Activated CD4-positive, alpha-beta T cell treated with anti-CD3 and anti-CD28 coated beads for 48 hours (primary cell): ENCODE measurements at places on chromosomes 2 and 18.

GRCh38 chr18:47777626-47778025 lies 152.8 kb downstream of the SMAD2 start:
- DNase-seq: no peak

DNA sequence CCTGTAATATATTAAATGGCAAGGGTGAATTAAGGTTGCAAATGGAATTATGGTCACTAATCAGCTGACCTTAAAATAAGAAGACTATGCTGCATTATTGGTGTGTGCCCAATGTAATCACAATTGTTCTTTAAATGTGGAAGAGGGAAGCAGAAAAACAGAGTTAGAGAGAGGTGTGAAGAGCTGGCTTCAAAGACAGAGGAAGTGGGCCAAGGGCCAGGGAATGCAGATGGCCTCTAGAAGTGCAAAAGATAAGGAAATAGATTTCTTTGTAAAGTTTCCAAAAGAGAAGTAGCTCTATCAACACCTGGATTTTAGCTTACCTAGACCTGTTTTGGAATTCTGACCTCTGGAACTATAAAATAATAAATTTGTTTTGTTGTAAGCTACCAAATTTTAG lies 276.0 kb downstream of the LRRTM1 start:
- no peak for DNase-seq

DNA sequence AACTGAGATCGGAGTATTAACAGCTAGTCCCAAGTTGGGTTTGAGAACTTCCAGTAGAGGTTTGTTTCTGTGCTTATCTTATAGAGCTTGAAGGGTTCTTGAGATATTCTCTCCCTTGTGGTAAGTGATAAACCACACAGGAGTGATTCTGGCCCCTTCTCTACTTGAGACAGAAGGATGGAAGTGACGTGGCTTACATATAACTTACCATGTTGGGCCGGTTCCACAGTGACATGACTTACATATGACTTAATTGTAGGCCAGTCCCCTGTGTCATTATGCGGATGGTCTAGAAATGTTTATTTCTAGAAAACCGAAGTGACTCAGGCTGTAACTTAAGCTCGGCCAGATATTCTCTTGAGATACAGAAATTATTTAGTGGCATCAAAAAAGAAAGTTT lies 62.7 kb downstream of the TRAPPC12 start:
- DNase-seq: no peak

DNA sequence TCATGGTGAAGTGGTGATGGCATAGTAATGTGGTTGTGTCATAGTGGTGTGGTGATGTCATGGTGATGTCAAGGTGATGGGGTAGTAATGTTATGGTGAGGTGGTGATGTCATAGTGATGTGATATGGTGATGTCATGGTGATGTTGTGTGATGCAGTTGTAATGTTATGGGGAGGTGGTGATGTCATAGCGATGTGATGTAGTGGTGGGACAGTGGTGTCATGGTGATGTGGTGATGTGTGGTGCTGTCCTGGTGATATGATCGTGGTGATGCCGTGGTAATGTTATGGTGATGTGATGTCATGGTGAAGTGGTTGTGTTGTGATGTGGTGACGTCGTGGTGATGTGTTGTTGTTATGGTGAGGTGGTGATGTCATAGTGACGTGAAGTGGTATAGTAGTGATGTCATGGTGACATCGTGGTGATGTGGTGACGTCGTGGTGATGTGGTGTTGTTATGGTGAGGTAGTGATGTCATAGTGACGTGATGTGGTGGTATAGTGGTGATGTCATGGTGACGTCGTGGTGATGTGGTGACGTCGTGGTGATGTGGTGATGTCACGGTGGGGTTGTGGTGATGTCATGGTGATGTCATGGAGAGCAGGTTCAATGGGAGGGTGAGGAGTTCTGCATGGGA lies 242.7 kb upstream of the MYT1L start:
- DNase-seq: peak; percentile 6

DNA sequence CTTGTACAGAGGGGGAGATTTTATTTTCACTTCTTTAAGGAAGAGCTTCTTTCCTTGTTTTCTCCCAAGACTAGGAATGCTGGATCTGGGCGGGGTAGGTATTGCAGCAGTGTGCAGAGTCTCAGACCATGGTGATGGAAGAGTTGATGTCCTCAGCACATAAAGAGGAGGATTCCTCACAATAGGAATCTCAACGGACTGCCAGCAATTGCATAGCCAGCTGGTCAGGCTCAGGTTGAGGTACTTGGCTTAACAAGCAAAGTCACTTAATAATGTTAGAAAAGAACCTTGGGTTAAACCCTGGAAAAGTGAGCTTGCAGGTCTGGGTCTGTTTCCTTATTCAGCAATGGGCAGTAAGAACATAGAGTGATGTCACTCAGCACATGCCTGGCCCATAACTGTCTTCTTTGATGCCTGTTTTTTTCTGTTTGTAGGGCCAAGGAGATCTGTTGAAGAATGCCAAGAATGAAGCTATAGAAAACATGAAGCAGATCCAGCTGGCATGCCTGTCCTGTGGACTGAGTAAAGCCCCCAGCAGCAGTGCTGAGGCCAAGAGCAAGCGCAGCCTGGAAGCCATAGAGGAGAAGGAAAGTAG lies 342.1 kb downstream of the PLCL1 start:
- no peak for DNase-seq

- DNase-seq: no peak
Measured at GRCh38 chr2:85591563-85591962, 4.0 kb upstream of the RNF181 start.

DNA sequence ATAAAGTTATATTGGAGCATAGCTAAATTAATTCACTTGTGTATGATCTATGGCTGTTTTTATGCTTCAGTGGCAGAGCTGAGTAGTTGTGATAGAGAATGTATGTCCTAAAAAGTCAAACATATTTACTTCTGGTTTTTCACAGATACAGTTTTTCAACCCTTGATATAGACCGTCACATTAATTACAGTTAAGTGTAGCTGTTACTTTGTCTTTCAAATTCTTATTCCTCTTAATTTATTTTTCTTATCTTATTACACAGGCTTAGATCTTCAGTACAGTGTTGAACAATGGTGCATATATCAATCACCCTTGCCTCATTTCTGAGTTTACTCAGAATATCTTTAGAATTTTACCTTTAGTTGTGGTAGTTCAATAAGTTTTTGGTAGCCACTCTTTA lies 12.2 kb upstream of the CYRIA start:
- DNase-seq: no peak

DNA sequence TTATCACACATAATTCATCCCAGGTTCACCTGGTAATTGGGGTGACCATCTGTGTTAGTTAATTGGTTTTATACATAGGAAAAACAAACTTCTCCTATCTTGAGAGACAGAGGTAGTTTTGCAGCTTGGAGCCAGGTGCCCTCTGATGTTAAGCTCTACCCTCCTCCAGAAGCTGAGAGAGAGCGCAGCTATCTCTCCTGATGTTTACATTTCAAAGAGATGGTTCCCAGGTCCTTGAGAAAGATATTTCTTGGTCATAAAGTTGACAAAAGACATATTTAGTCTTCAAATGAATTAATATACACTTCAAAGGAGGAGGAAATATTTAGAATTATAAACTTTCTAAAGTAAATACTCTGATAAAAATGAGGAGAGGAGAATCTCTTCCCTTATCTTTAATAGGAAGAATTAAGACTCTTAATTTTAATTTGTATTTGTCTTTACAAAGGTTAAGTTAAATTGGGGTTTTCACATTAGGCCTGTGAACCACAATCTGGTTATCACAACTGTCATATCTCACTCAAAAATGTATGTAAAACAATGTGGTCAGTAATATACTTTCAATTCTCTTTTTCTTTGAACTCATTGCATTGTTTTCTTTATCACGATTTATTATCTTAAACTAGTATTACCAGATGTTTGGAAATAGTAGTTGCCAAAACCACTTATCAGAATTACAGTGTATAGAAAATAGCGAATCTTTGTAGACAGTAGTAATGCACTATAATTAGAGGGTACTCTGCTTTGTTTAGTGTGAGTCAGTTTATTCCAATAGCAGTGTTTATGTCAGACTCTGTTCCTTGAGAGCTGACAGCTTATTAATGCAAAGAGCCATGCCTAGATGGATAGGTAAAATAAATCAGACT lies 26.8 kb downstream of the SERPINB4 start:
- DNase-seq: no peak

- no peak for DNase-seq
Measured at GRCh38 chr2:125643585-125643984, 1012.4 kb upstream of the GYPC start.

DNA sequence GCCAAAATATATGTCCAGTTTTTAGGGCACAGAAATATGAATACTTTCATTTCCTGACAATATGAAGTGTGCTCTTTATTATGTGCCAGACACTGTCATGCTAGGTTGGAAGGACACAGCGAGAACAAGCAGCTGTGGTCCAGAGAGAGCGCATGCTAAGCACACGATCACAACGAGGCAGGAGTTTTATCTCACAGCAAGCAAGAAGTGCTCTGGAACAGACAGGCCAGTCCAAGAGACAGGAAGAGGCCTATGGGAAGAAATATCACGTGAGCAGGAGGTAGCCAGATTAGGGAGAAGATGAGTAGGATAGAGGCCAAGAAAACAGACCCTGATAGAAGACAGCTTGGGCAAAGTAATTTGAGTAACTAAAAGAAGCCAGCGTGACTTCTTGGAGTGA lies 135.5 kb upstream of the CAB39 start:
- no peak for DNase-seq

DNA sequence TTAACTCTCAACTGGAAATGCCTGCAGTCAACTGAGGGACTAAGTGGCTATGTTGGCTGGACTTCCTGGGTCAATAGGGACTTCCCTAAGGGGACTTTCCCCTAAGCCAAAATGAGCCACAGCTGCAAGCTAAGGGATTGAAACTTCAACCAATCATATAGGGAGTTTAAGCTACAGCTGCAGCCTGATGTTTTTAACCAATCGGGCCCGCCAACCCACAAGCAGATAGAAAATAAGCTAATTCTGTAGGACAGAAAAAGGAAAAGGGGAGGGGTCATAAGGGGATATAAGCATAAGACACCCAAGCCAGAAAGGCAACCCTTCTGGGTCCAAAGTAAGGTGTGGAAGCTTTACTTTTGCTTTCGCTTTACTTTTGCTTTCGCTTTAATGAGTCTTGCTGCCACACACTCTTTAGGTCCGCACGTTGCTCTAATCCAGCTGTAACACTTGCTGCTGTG lies 927.5 kb downstream of the ERBB4 start:
- DNase-seq: no peak

GRCh38 chr18:10482985-10483949 lies 28.8 kb downstream of the APCDD1 start:
- DNase-seq: no peak

GRCh38 chr2:2646433-2647051 lies 315.5 kb upstream of the MYT1L start:
- peak; percentile 64 for DNase-seq

GRCh38 chr2:164046040-164046439 lies 310.2 kb upstream of the FIGN start:
- DNase-seq: no peak

GRCh38 chr18:23220355-23220754 lies 85.1 kb downstream of the CABLES1 start:
- no peak for DNase-seq

DNA sequence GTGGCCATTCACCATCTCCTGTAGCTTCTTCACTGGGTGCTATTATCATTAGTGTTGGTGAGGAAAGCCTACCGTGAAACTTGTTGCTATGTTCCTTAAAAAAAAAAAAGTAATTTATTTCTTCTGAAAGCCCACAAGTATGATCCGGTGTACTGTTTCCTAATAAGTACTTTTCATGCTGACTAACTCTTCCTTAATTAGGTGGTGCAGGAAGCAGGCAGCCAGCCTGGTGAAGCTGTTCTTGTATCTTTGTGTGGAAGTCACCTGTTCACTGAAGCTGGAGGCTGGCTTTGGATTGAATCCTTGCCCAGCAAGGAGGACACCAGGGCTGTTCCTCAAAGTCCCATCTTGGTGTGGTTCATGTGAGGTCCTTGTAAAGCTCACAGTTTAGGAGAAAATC lies 321.7 kb upstream of the THSD7B start:
- DNase-seq: no peak

DNA sequence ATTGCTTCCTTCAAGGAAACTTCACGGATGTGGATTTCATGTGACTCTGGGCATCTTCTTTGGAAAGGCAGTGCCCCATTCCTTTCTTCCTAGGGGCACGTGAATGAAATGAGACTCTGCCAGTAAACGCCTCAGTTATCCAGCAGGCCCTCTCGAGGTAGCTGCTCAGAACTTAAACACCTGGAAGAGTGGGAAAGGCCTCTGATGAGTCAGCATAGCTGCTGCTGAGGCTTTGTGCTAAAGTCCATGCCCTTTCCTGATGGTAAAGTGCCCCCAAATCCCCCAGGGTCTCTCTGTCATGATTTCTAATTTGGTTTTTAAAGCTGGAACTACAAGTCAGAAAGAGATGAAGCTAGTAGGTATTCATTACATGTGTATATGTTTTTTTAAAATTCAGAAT lies 3.8 kb downstream of the SLC1A4 start:
- no peak for DNase-seq

DNA sequence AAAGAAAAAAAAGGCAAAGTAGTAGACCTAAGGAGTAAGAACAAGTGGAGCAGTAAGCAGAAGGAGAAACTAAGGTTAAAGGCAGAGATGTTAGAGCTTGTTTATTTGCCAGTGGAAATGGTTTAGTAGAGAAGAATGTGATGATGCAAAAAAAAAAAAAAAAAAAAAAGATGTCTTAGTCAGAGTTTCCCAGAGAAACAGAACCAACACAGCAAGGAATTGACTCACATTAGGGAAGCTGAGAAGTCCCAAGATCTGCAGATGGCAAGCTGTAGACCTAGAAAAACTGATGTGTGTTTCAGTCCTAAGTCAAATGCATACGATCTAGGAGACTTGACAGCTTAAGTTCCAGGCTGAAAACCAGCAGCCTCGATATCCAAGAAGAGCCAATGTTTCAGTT lies 1548.8 kb upstream of the LRRTM1 start:
- no peak for DNase-seq
